ENCODE measurements at places on chromosomes 1 and 21.

GRCh38 chr1:53246261-53247134, 8.2 kb upstream of the MAGOH start:
- no peak for DNase-seq

GRCh38 chr21:31658053-31658452, 1.4 kb upstream of the SOD1 start:
- DNase-seq: no peak

GRCh38 chr1:116919802-116920201, 10.1 kb downstream of the PTGFRN start:
- DNase-seq: no peak

GRCh38 chr1:17520473-17521319, 18.8 kb upstream of the ARHGEF10L start:
- DNase-seq: no peak

- DNase-seq: no peak
Observed at GRCh38 chr1:200027264-200027823, at the start of gene NR5A2. Gene NR5A2 (plus strand): TSS chr1:200027710. CDS start chr1:200027848, 138 bp downstream.

- DNase-seq: no peak
Observed at GRCh38 chr1:184882957-184883815, 91.1 kb downstream of the NIBAN1 start.

Data from NB4 (cell line).